Renal pelvis (tissue), 12 donors: ENCODE measurements at places on chromosomes 6 and 20. TPM values are rescaled to one million over a fixed set of nuclear protein-coding genes. Genes with fewer than 3 reads are reported as not detected.

BPIFB4 gene
- polyA plus RNA-seq, result not detected

GRCh38 chr20:542777-543368 is 717 bp downstream of the CSNK2A1 start:
- peak; percentile 24 for DNase-seq

BPIFA1 gene
- polyA plus RNA-seq, result not detected

GRCh38 chr20:58995461-58996225 is 11.4 kb downstream of the CTSZ start:
- peak; percentile 49 for DNase-seq

- DNase-seq, result no peak
Measured at GRCh38 chr6:2935566-2936291, 32.6 kb upstream of the SERPINB9 start.

GRCh38 chr6:90296341-90297114 is at the start of gene BACH2:
Gene BACH2, minus strand, starts transcription at chr6:90296843. Its CDS starts 287,999 bp downstream, at chr6:90008844.
- DNase-seq, result peak; percentile 92

DNA sequence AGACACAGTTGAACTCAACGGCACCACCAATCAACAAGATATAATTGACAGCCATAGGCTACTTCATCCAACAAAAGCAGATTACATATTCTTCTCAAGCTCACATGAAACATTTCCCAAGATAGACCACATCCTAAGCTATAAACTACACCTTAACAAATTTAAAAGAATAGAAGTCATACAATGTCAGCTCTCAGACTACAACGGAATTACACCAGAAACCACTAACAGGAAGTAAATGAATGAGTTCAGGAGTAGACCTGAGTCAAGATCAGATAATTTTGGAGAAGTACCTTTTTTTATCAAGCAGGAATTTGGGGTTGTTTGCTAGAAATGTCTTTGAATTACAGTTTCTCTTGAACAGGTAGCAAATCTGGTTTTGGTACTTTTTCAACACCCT is 237.8 kb downstream of the TBX18 start:
- DNase-seq, result no peak

GRCh38 chr6:169185692-169186485 is 67.8 kb downstream of the THBS2 start:
- no peak for DNase-seq
